Esophagus muscularis mucosa (tissue), 4 donors: ENCODE measurements at places on chromosomes 4 and X.

DNA sequence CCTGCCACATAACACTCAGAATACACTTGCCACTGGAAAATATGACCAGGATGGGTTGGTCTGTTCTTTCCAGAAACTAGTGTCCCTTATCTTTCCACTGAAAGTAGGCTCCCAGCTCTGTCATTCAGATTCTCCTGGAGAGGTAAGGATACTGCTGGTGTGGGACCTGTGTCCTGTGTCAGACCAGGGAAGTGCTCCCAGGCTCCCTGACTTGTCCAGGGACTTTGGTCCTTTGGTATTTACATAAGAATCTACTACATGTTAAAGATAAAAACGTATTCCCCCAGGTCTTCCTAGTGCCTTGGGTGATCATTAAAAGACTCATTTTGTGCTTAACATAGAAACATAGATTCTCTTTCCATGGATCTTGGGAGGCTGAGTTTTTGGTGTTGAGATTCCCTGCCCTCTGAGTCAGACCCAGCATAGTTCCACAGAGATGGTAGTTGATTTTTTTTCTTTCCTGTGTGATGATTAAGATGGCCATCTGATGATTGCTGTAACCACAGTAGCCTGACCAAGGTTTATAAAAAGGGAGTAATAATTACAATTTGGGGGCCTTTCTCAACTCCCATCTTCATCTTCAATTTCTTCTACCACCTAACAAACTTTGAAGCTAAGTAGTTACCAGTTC lies 159.8 kb upstream of the JADE1 start:
- H3K27ac ChIP-seq = no peak overlapping the region
- H3K36me3 ChIP-seq = no peaks in the 10 kb centered on the region
- no peak overlapping the region for H3K4me3 ChIP-seq
- H3K4me1 ChIP-seq = peaks cover 8% of the 10 kb centered on the region
- H3K27me3 ChIP-seq = no peaks in the 10 kb centered on the region

DNA sequence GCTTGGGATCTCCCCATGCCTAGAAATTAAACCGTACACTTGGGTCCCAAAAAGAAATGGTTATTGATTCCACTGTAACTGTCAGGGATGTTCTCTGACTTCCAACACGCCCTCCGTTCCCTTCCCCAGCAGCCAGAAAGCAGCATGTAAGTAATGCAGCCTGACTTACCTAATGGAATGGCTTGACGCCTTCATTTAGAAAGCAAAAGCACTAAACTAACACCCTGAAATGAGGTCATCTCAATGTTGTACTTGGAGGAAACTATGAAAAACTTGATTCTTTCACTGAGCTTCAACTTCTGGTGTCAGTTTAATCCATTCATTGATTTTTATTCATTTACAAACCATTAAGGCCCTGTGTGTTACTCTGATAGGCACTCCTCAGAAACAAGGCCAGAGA lies 110.8 kb upstream of the NOCT start:
- no peak for DNase-seq
- no peaks in the 10 kb centered on the region for H3K4me1 ChIP-seq
- no peaks in the 10 kb centered on the region for H3K36me3 ChIP-seq
- H3K27ac ChIP-seq = no peak overlapping the region
- H3K4me3 ChIP-seq = no peak overlapping the region

GRCh38 chrX:2690856-2691542 lies at the start of gene CD99:
TSS of gene CD99 (plus strand) at chrX:2691295. CDS start at chrX:2691361, 66 bp downstream.
- peaks cover 44% of the 10 kb centered on the region for H3K4me1 ChIP-seq
- peak; percentile 98 for DNase-seq
- H3K36me3 ChIP-seq = no peaks in the 10 kb centered on the region
- peak within 1 kb of the TSS; percentile 86 for H3K27ac ChIP-seq

GRCh38 chr4:142917678-142918077 lies 71.6 kb upstream of the INPP4B start:
- no peak overlapping the region for H3K27ac ChIP-seq
- peaks cover 25% of the 10 kb centered on the region for H3K4me1 ChIP-seq
- no peaks in the 10 kb centered on the region for H3K36me3 ChIP-seq
- no peaks in the 10 kb centered on the region for H3K27me3 ChIP-seq
- DNase-seq = no peak

- H3K27me3 ChIP-seq = no peaks in the 10 kb centered on the region
- H3K4me3 ChIP-seq = no peak overlapping the region
- H3K4me1 ChIP-seq = no peaks in the 10 kb centered on the region
- DNase-seq = no peak
- H3K27ac ChIP-seq = no peak overlapping the region
Observed at GRCh38 chrX:84170931-84171330, 17.1 kb downstream of the RPS6KA6 start.

- H3K27ac ChIP-seq = no peak overlapping the region
- DNase-seq = no peak
- no peaks in the 10 kb centered on the region for H3K36me3 ChIP-seq
- peaks cover 21% of the 10 kb centered on the region for H3K4me1 ChIP-seq
- no peaks in the 10 kb centered on the region for H3K27me3 ChIP-seq
- H3K4me3 ChIP-seq = no peak overlapping the region
Observed at GRCh38 chr4:70935038-70935695, 33.0 kb downstream of the MOB1B start.

GRCh38 chrX:138777230-138777629 lies 65.7 kb upstream of the FGF13 start:
- H3K27ac ChIP-seq = no peak overlapping the region
- H3K4me1 ChIP-seq = no peaks in the 10 kb centered on the region
- H3K36me3 ChIP-seq = no peaks in the 10 kb centered on the region
- DNase-seq = no peak

- H3K27me3 ChIP-seq = no peaks in the 10 kb centered on the region
- no peak for DNase-seq
- H3K27ac ChIP-seq = no peak overlapping the region
- H3K4me1 ChIP-seq = no peaks in the 10 kb centered on the region
Observed at GRCh38 chr4:74304095-74304625, 4.1 kb upstream of the EPGN start.

GRCh38 chr4:137597752-137598430 lies 65.6 kb upstream of the PCDH18 start:
- peaks cover 7% of the 10 kb centered on the region for H3K4me1 ChIP-seq
- H3K4me3 ChIP-seq = no peak overlapping the region
- H3K27me3 ChIP-seq = no peaks in the 10 kb centered on the region
- no peak overlapping the region for H3K27ac ChIP-seq

- peaks cover 7% of the 10 kb centered on the region for H3K4me1 ChIP-seq
- no peak for DNase-seq
- no peaks in the 10 kb centered on the region for H3K27me3 ChIP-seq
- H3K27ac ChIP-seq = no peak overlapping the region
- H3K36me3 ChIP-seq = peaks cover 4% of the 10 kb centered on the region
- H3K4me3 ChIP-seq = no peak overlapping the region
Observed at GRCh38 chr4:102687373-102687981, 73.3 kb downstream of the MANBA start.

GRCh38 chr4:176066757-176067156 lies 1.1 kb downstream of the WDR17 start:
- no peak overlapping the region for H3K27ac ChIP-seq
- DNase-seq = no peak
- H3K36me3 ChIP-seq = no peaks in the 10 kb centered on the region
- no peak overlapping the region for H3K4me3 ChIP-seq

DNA sequence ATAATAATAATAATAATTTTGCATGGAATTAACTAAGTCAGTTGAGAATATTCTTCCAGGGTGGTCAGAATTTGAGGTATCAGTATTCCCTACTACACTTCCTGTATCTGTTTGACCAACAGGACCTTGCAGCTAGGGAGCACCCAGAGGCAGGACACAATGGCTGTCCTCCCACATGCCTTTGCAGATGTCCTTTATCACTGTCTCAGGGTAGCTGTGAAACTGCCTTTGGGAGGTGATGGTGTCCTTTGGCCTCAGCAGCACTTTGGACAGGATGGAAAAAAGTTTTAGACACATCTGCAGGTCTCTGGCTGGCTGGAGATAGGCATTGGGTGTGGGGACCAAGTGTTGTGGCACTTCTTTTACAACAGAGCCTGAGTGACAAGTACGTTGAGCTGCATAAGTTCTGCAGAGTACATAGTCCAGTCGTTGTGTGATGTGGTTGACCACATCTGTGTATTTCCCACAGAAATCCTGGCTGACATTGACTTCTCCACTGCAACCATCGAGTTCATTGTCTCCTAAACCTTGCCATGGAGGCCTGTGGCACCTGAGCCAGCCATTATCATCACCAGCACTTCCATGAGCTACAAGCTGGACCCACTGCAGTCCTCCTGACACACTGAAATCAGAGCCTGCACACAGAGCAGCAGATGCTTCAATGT lies 19.1 kb upstream of the UBA6 start:
- no peak overlapping the region for H3K4me3 ChIP-seq
- H3K27ac ChIP-seq = no peak overlapping the region
- H3K36me3 ChIP-seq = peaks cover 9% of the 10 kb centered on the region
- no peak for DNase-seq
- H3K4me1 ChIP-seq = no peaks in the 10 kb centered on the region

DNA sequence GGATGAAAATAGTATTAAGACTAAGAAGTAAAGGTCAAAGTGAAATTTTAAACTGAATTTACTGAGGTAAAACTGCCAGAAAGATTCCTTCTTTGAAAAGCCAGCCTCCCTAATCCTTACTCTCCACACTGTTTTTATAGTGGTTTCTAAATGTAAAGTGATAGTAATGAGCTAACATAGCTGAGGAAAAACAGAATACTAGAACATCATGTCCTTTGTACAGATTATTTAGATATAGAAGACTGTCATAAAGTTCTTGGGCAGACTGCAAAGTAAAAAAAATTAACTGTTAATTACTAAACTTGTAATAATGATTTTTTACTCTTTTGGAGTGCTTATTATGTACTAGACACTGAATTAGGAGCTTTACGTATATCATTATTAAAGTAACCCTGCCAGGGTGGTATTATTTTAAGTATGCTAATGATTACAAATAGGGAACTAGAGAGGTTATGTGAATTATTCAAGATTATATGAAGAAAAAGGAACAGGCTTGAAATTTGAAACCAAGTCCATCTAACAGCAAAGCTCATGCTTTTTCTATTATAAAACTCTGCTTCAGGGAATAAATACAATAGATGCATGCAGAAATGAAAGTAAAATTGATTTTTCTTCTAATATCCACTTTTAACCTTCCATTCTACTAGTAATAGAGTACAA lies 150.5 kb downstream of the TBCK start:
- no peaks in the 10 kb centered on the region for H3K36me3 ChIP-seq
- no peak for DNase-seq
- H3K4me3 ChIP-seq = peak overlapping the region; percentile 17
- H3K27ac ChIP-seq = peak overlapping the region; percentile 68

DNA sequence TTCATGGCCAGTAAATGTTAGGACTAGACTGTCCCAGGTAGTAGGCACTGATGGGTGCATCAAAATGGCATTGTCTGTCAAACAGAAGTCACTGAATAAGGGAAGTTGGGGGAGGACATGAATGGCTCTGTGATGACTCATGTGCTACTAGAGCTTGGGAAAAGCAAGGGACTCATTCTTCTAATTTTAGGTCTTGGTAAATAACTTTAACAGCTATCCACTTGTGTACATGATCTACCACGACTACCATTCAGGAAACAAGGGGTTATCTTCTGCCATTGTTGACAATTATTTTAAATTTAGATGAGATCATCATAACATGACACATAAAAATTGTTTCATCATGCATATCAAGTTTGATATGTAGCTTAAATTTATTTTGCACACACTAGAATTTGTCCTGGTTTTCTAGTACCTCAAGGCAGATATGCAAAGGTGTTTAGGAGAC lies 6.3 kb downstream of the AREG start:
- no peaks in the 10 kb centered on the region for H3K4me1 ChIP-seq
- H3K27ac ChIP-seq = no peak overlapping the region
- H3K4me3 ChIP-seq = no peak overlapping the region
- DNase-seq = no peak
- H3K27me3 ChIP-seq = no peaks in the 10 kb centered on the region
- H3K36me3 ChIP-seq = no peaks in the 10 kb centered on the region

DNA sequence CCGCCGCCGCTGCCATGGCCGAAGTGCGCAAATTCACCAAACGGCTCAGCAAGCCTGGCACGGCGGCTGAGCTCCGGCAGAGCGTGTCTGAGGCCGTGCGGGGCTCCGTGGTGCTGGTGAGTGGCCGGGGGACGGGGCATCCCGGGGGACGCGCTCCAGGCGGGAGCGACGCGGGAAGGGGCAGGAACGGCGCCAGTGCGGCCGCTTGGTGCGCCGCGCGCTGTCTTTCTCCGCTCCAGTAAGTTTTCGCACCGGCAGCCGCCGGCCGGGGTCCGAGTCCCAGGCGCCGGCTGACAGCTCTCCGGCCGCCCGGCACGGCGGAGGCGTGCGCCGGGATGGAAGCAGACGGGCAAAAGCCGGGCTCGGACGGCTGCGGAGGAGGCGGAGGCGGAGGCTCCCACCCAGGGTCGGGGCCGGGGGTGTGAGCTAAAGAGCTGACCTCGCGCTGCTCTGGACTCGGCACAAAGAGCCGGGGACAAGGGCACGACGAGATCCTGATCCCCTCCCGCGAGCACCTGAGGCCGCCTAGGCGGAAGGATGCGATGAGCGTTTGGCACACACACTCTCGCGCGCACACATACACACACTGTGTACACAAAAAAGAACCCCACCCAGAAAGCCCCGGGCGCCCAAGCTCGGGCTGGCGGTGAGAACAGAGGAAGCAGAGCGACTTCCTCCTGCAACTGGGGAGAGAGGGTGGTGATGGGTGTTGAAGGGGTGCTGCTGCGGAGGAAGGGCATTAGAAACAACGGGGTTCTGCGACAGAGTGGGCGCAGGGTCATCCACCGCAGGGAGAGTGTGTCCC lies 545 bp downstream of the DOCK11 start:
- DNase-seq = peak; percentile 92
- H3K4me1 ChIP-seq = peaks cover 33% of the 10 kb centered on the region
- H3K36me3 ChIP-seq = no peaks in the 10 kb centered on the region
- peak overlapping the region; percentile 80 for H3K4me3 ChIP-seq

DNA sequence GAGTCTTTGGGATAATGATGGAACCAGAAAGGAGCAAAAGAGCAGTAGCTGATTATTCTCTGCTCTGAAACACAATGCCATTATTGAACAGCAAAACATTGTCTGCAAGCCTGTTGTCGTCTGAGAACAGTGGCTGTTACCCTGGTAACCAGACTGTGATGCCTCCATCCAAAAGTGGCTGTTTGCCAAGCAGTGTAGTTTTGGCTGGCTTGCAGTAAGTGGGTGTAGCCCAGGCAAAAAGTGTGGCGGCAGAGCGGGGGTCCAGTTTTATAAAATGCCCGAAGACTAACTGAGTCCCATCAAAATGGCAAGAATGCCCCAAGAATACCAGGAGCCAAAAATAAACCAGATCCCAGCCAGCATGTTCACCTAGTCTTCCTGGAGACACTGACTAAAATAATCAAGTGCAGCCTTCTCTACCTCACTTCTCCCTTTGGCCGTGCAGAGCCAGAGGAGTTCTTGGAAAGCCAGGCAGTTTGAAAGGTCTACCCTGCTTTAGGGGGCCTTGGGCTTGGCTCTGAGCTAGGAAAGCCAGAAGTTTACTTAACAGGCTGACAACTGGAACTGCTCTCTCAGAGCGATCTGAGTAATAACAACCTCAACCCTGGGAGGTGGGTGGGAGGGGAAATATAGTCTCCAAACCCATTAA lies 2.6 kb downstream of the PLP1 start:
- no peak overlapping the region for H3K4me3 ChIP-seq
- no peak for DNase-seq
- no peaks in the 10 kb centered on the region for H3K36me3 ChIP-seq
- H3K27me3 ChIP-seq = no peaks in the 10 kb centered on the region
- H3K27ac ChIP-seq = no peak overlapping the region
